NCI-H1048 (cell line): ENCODE measurements at places on chromosomes 1 and 21.

DNA sequence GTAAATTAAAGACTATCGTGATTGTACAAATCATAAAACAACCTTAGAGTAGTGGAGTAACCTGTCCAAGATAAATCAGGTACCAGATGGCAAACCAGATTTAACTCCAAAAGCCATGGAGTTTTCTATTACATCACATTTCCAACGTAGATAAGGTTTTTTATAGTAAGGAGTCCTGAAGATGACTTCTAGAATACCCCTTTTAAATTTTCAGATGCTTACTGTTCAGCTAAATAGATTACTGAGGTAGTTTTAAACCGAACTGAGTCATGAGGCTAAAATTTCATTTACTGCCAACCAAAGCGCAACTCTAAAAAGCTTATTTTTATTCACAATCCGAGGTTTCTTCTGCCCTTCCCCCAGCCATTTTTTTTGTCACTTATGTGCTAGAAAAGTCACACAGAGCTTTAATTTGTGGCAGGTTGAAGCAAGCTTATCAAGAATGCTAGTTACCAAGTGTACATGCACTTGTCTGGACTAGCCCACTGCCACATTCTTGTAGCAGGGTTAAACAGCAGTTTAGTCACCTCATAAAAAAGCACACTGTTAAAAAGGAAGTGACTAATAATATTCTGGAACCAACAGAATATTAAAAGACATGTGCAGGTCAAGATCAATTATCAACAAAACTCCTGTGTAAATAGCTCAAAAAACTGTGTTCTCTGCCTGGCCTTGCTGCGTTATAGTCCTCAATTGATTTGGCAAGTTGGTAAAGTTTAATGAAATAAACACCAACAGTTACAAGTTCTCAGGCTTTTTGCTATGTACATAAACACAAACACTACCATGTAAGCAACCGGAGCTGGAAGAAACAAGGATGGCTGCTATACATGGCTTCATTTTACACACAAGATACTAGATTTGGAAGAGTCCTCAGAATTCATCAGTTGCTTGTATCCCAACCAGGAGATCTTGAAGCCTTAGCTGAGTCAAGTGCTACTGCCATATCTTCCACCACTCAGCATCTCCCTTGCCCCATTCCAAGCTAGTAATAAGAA is 180.3 kb upstream of the DMRTA2 start:
- DNase-seq = no peak

DNA sequence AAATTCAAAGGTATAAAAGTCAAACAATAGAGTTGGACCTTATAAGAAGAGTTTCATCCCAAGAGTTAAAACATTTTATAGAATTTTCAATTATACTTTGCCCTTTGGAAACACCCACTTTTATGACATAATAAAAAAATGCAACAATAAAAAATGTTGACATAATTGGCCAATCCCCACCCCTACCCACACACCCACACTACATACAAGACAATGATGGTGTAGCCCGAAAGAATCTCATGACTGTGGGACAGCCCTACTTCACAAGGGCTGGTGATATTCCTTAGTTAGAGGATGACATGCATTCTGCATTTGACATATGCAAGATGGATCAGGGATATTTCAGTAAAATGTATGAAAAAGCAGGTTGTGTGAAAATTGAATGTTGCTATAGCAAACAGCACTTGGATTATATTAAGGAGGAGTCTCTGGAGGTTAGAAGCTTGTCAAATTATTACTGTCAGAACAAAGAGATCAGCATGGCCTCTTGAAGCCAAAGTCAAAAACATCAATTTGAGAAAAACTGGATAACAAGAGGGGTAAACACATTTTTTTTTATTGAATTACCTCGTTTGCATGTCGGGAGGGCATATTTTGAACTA is 133.0 kb upstream of the SAMSN1 start:
- DNase-seq = no peak

DNA sequence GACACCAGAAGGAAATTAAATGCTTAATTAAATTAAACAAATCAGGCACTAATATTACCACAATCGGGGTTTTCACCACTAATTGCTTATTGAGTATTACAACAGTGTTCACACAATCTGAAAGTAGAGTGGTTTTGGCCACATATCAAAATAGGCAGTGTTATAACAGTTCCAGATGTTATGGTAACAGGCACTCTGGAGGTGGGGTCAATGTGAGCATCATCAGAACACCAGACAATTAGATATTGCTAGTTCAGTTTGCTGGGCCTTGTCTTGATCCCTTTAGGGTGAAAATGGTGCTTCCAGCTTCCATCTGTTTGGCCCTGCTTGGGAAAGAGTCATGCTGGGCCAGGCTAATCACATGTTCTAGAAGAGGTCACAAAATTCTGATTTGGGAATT is 14.5 kb upstream of the DDAH1 start:
- no peak for DNase-seq

- no peak for DNase-seq
These were observed 35.6 kb upstream of the VASH2 start for GRCh38 chr1:212914789-212915188.

- no peak for DNase-seq
These were observed 159.7 kb upstream of the DSCAM start for GRCh38 chr21:41006636-41007035.

DNA sequence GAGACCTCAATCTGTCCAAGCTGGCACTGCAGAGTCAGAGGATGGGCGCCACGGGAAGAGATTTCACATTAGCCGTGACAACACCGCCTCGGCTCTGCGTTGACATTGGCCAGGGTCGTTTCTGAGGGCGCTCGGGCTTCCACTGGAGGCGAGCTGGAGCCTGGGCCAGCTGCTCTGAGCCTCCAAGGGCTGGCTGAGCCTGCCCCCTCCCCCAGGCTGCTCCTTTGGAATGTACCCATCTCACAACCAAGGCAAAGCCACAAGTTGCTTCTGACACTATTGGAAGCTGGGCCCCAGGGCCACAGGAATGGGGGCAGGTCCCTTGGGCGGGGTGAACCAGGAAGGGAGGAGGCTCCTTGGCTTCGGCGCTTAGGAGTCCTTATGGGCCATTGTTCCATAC is 12.7 kb downstream of the GPR3 start:
- no peak for DNase-seq

DNA sequence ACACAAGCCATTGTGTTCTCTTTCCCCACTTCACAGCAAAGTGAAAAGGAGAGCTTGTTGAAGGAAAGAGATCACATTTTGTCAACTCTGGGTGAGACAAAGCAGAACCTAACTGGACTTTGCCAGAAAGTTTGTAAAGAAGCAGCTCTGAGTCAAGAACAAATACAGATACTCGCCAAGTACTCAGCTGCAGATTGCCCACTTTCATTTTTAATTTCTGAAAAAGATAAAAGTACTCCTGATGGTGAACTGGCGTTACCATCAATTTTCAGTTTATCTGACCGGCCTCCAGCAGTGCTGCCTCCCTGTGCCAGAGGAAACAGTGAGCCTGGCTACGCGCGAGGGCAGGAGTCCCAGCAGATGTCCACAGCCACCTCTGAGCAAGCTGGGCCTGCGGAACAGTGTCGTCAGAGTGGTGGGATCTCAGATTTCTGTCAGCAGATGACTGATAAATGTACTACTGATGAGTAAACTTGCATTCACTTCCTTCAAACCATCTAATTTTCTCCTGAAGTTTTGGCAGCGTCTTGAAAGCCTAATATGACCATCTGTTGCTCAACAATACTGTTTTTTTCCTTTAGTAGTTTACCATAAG is 43.7 kb downstream of the BACH1 start:
- no peak for DNase-seq
